ENCODE measurements at places on chromosomes 7 and 10.
A peak's percentile ranks its signal among the peaks of the same experiment; 100 is the strongest.

DNA sequence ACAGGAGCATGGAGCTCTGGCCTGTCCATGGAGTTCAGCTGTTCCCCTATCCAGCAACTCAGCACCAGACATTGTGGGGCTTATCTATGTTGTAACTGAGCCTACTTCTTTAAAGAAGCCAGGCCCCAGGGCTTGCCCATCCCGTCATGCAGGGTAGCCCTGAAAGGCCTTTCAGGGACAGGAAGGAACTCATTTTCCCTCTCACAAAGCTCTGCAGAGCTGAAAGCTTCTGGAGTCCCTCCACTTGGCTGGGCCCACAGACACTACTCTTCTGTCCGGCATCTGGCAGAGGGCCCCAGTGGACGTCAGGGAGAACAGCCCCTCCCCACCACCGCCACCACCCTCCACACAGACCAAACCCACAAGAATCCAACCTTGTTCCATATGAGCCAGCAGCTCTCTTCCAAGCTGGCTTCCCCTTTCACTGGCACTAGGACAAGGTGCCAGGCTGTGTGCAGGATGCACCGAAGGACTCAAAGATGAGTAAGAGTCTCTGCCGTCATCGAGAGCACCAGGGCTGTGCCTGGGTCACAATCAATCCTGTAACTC, 33.1 kb downstream of the DENND2A start:
- peak; percentile 89 for DNase-seq

DNA sequence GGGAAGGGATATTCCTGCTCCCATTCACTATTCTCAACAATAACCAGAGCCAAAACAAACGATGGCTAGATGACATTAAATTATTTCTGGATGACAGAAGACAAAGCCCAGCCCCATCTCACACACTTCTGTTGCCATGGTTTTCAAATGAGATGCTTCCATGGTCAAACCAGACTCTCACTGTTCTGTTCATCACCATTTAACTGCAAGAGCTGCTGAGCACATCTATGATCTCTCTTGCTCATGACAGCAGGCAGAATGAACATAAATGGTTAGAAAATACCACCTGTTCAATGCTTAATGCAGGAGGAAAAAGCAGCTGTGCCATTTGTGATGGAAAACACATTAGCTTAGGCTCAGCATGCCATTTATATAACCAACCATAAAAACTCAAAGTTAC, 758.6 kb upstream of the ZWINT start:
- DNase-seq: no peak

- no peak for DNase-seq
Observed at GRCh38 chr10:50885097-50885859, at the start of gene A1CF. A1CF (minus strand) TSS chr10:50885627; CDS start chr10:50859940, 25,687 bp downstream.

- no peak for DNase-seq
Observed at GRCh38 chr10:102656791-102657371, 12.6 kb downstream of the TRIM8 start.

GRCh38 chr7:24597014-24597413, 23.8 kb downstream of the PALS2 start:
- DNase-seq: no peak

- peak; percentile 37 for DNase-seq
Observed at GRCh38 chr7:133676805-133677370, 424.0 kb downstream of the EXOC4 start.

All from GM23248 (cell line).